ENCODE measurements at places on chromosomes 13 and 19.

GRCh38 chr19:53541971-53542370 lies 4.0 kb downstream of the ZNF331 start:
- DNase-seq, result no peak

DNA sequence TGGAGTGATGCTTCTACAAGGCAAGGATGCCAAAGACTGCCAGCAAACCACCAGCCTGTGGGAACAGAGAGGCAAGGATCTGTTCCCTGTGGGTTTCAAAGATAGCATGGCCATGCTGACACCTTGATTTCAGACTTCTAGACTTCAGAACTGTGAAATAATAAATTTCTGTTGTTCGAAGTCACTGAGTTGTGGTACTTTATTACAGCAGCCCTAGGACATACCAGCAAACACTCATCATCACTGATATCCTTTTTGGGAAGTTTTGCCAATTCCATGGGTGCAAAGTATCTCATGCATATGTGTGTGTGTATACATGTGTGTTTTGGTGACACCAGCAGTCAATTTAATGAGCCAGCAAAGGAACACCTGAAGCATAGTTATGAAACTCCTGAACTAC lies 21.0 kb downstream of the LMO7 start:
- DNase-seq, result no peak

GRCh38 chr13:40492511-40492910 lies 173.9 kb downstream of the FOXO1 start:
- DNase-seq, result no peak

GRCh38 chr19:55232286-55232602 lies 3.7 kb upstream of the TMEM86B start:
- no peak for DNase-seq

DNA sequence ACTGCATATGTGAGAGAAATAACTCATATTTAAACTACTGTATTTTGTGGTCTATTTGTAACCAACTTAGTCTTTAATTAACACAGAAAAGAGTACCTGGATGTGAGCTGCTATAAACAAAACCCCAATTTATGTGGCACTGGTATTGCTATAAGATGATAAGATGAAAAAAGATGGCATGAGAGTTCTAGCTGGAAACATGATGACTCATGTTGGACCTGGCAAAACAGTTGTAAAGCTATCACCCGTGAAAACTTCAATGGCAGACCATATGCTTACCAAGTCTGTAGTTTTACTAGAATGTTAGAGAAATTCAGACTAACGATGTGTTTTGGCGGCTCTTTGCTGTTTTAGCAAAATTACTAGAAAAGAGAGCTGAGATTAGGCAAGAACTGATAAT lies 69.6 kb upstream of the PCDH9 start:
- no peak for DNase-seq

DNA sequence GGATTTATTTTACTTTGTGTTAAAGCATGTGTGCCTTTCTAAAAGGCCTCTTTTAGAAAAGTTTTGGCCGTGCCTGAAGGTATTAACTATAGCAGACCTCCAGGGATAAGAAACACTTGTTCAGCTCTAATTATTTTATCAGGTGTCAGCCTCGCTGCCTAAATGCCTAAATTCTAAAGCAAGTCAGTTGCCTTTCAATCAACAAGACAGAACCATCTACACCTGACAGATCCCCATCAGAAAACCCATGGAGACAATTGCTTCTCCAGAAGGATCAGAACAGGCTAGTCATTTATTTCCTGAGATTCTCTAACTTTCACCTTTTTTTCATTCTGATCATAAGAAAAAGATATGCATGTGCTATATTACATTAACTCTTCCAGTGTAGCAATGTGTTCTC lies 171.4 kb upstream of the GPC6 start:
- DNase-seq, result no peak

- no peak for DNase-seq
Measured at GRCh38 chr13:81487151-81487550, 1146.2 kb upstream of the SPRY2 start.

- DNase-seq, result no peak
Measured at GRCh38 chr19:1210227-1210538, 4.6 kb downstream of the STK11 start.

GRCh38 chr13:52600666-52601065 lies 41.6 kb upstream of the HNRNPA1L2 start:
- DNase-seq, result no peak

GRCh38 chr13:51632591-51633362 lies 48.5 kb downstream of the WDFY2 start:
- no peak for DNase-seq

DNA sequence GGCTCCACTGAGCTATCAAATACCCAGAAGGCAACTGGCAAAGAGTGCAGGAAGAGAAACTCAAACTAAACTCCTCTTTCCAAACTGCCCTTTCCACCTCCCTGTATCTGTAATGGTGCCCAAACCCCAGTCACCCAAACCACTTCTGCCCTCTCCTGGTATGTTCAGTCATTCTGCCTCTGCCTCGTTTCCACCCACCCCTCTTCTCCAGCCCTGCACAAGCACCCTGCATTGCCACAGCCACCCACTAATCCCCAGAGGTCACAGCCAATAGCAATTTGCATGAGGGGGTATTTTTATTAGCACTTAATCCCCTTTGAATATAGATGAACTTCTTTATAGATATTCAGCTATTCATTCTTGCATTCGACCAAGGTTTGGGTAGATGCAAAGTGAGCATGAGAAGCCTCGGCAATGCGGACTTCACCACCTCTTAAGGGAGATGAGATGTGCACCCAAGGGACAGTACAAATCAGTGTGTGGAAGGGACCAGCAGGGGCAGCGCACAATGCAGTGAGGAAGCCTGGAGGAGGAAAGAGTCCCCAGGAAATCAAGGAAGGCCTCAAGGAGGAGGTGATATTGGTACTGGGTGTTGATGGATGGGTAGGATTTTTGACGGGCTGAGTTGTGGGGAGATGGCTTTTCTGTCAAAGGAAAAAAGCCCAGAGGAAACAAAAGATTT lies 12.4 kb downstream of the TMEM272 start:
- DNase-seq, result peak; percentile 48

- peak; percentile 98 for DNase-seq
Measured at GRCh38 chr19:35935911-35936737, at the start of gene LRFN3. LRFN3 (plus strand) TSS chr19:35936374; CDS start chr19:35939426, 3,052 bp downstream.

DNA sequence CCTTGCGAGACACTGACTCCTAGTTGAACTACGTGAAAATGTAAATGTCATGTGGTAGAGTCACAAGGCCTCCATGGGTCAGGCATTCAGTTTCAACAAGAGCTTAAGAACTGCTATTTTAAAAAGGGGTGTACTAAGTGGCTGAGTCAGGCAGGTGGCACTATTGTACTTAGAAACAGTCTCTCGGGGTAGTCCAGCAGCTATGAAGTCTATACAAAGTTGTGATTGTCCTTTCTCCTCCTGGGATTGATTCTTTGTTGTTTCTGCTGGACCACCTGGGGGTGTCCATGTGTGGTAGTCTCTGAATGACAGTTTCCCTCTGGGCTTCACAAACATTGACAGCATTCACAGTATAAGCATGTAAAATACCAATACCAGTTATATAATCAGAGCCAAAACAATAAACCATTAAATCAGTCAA lies 33.0 kb downstream of the UGGT2 start:
- no peak for DNase-seq

- DNase-seq, result no peak
Measured at GRCh38 chr19:41311613-41312012, 1.6 kb downstream of the CCDC97 start.

DNA sequence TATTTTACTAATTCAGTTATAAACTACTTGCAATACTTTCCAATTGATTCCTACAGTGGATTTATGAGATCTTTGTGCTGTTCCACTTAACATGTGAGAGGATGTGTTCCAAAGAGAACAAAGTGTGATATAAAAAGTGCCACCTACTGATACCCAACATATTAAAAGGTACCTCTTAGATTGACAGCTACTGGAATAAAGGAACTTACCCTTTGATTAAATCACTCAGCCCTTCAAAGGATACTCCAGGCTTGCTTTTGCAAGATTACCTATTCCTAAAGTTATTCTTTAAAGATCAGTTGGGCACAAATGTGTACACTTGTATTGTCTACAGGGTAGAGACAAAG lies 65.9 kb downstream of the DCT start:
- DNase-seq, result no peak

DNA sequence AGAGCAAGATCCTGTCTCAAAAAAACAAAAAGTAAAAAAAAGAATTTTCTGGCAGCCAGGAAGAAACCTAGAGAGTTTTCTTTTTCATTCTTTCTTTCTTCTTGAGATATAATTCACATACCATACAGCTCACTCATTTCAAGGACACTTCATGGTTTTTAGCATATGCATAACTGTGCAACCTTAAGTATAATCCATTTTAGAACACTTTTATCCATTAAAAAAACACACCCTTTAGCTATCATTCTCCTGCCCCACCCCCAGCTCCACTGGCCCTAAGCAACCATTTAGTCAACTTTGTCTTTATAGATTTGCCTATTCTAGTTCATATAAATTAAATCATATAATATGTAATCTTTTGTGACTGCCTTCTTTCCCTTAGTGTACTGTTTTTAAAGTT lies 8.1 kb upstream of the IPO5 start:
- no peak for DNase-seq

- DNase-seq, result no peak
Measured at GRCh38 chr13:73223372-73223781, 164.6 kb downstream of the KLF5 start.

- DNase-seq, result no peak
Measured at GRCh38 chr13:46480131-46480530, 72.8 kb upstream of the LRCH1 start.

DNA sequence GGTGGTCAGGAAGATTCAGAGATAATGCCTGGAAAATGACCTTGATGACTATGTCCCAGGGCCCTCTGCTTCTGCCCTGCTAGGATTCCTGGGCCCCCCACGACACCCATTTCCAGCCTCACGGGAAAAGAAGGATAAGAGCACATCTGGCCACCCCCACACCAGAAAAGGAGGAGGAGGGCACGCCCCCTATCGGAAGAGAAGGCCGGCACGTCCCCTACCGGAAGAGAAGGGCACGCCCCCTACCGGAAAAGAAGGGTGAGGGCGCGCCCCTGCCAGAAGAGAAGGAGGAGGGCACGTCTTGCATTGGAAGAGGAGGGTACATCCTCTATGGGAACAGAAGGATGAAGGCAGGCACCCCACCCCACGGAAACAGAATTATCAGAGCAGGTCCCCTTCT lies 84.3 kb downstream of the IER2 start:
- no peak for DNase-seq

DNA sequence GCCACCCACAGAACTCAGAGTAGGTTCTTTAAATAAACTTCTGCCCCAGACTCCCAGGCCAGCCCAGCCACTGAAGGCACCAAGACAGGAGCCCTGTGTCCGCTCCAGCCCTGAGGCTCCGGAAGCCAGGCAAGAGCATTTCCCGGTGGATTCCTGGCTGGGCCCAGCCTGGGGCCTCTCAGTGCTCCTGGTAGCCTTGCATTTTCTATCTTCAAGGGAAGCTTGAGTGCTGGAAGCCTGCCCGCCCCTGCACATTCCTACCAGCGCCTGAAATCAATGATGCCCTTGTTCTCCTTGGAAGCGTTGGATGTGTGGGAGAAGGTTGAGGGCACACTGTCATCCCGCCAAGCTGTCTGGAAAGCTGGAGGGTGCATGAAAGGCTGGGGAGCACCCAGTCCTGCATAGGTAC lies 70.3 kb downstream of the ALOX5AP start:
- no peak for DNase-seq

DNA sequence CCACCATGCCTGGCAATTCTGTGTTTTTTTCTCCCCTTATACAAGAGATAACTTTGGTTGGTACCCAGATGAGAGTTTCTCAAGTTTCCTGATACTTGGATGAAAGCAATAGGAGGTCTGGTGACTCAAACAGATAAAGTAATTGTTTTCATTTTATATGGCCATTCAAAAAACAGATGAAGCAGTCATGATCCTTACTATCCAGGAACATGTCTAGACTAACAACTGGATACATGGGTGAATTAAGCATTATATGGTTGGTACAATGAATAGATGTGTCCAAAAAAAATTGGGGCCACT lies 8.5 kb downstream of the ZNF430 start:
- no peak for DNase-seq

GRCh38 chr13:111474136-111475002 lies 153.9 kb downstream of the TEX29 start:
- DNase-seq, result peak; percentile 70

DNA sequence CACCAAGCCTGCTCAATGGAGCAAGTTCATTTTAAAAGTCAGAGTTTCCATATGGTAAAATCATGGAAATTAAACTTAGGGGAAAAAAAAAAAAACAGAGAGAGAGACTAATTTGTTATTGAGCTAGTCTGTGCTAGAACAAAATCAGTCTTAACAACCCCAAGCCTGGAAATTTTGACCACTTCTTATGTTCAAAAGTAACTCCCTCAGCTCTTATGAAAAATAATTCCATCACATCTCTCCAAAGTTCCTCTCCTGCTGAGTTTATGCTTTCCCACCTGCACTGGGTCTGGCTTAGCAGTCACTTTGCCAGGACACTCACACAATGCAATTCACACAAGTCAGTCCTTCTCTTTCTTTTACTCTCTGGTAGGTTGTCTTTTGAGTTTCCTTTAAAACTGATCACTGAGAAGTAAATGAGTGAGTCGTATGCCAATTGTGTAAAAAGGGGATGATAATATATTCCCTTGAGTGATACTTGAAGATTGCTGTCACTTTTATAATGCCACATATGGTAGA lies 92.6 kb downstream of the ENOX1 start:
- no peak for DNase-seq

GRCh38 chr13:66405908-66406802 lies 824.0 kb downstream of the PCDH9 start:
- no peak for DNase-seq

- DNase-seq, result no peak
Measured at GRCh38 chr13:109256866-109257760, 529.3 kb downstream of the IRS2 start.

DNA sequence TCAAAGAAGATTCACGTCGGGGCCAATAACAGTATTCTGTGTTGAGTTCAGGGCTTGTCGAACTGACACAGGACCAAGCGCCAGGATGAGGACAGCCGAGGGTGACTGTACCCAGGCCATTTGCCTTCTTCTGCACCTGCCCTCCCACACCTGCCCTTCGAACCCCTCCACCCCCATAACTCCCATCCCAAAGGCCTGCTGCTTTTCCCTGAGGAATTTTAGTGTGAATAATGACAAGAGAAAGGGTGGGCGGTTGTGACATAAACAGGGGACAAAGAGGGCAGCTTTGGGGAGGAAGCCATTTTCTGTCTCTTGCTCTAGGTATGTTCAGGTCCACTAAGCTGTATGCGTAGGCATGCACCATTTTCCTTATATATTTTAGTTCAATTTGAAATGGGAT lies 26.1 kb downstream of the GJA3 start:
- DNase-seq, result no peak
